ENCODE measurements at places on chromosomes 5 and 9. TPM values are rescaled to one million over a fixed set of nuclear protein-coding genes. Genes with fewer than 3 reads are reported as not detected.

The C1QTNF3 gene
- 1.8 TPM for total RNA-seq

The GBGT1 gene
- 25.8 TPM for total RNA-seq

The RNF208 gene
- total RNA-seq: 6.9 TPM

DNA sequence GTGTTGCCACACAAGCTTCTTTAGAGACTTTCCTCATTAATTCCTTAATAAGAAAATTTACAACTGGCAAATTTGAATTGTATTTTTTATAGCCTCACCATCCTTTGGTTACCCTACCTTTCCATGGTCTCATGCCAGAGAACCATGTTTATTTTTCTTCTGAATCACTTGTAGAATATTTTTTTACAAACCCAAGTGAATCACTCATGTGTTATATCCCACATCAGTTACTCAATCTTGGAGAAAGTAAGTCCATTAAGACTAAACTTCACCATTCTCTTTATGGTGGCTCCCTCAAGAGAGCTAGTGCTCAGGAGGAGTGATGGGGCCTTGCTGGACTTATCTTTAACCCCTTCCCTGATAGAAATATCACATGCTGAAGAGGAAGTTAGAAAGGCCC is 128.9 kb downstream of the SUSD1 start:
- DNase-seq: no peak

GRCh38 chr9:136831720-136832104 is 10.6 kb upstream of the AJM1 start:
- no peak for DNase-seq

- DNase-seq: no peak
Measured at GRCh38 chr5:155919126-155919525, 407.8 kb upstream of the SGCD start.

DNA sequence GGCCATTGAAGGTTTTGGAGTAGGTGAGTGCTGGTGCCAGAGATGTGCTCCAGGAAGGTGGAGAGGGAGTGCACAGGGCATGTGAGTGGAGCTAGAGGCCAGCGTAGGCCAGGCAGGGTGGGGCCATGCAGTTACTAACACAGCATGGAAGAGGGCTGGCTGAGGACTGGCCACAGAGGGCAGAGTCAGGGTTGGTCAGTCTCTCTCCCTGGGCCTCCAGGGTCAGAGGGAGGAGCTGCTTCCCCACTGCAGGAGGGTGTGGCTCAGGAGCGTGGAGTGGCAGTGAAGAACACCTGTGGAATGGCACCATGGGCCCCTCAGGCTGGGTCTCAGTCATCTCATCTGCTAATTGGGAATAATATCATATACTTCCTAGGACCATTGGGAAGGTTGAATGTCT is 167.7 kb downstream of the MACROH2A1 start:
- peak; percentile 24 for DNase-seq

DNA sequence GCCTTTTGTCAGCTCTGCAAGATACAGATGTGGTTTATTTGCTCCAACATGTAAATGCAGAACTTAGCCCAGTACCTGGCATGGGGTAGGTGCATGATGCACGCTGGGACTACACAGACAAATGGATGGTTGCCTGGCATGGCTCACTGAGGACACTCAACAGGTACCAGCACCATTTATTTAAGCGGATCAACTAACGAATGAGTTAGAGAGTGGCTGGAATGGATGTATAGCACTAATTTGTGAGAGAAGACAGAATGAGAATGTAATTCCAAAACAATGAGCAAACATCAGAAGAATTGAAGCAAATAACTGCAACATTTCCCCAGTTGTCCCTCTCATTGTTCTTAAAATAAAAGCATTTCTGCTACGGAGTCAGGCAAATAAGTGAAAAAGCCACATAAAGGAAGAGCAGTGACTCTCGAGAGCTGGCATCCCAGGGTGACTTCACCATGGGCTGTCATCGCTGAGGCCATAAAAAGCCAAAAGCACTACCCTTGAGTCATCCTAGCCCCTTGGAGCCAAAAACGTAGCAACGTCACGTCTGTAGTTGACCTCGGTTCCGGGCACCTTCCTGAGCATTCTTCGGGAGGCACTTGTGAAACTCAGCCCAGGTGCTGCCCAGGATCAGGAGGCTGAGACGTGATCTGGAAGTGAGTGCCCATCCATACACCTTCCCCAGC is 290.3 kb downstream of the NSG2 start:
- no peak for DNase-seq

- DNase-seq: no peak
Measured at GRCh38 chr9:135294836-135295235, 184.7 kb upstream of the PPP1R26 start.

All from K562 (cell line).